ENCODE measurements at places on chromosomes 12 and 14.

- H3K4me1 ChIP-seq, result no peaks in the 10 kb centered on the region
- H3K36me3 ChIP-seq, result no peaks in the 10 kb centered on the region
- H3K27ac ChIP-seq, result no peak overlapping the region
- no peak overlapping the region for H3K4me3 ChIP-seq
These were observed 162.4 kb upstream of the FSCB start for GRCh38 chr14:44669496-44669895.

GRCh38 chr14:50270932-50271331, 39.6 kb upstream of the SOS2 start:
- H3K4me1 ChIP-seq, result no peaks in the 10 kb centered on the region
- H3K27me3 ChIP-seq, result no peaks in the 10 kb centered on the region
- no peak overlapping the region for H3K4me3 ChIP-seq
- DNase-seq, result no peak

GRCh38 chr12:83656004-83656403, 969.3 kb downstream of the TMTC2 start:
- no peaks in the 10 kb centered on the region for H3K4me1 ChIP-seq
- no peaks in the 10 kb centered on the region for H3K36me3 ChIP-seq
- no peak overlapping the region for H3K4me3 ChIP-seq
- no peak overlapping the region for H3K27ac ChIP-seq
- H3K27me3 ChIP-seq, result no peaks in the 10 kb centered on the region

- no peak overlapping the region for H3K27ac ChIP-seq
- H3K4me3 ChIP-seq, result no peak overlapping the region
- H3K27me3 ChIP-seq, result no peaks in the 10 kb centered on the region
- DNase-seq, result no peak
These were observed 154.3 kb upstream of the CCND2 start for GRCh38 chr12:4119157-4119761.

- H3K4me1 ChIP-seq, result no peaks in the 10 kb centered on the region
- H3K27me3 ChIP-seq, result no peaks in the 10 kb centered on the region
- DNase-seq, result no peak
- no peak overlapping the region for H3K4me3 ChIP-seq
- H3K36me3 ChIP-seq, result no peaks in the 10 kb centered on the region
These were observed 21.9 kb downstream of the DHRS2 start for GRCh38 chr14:23657959-23658470.

DNA sequence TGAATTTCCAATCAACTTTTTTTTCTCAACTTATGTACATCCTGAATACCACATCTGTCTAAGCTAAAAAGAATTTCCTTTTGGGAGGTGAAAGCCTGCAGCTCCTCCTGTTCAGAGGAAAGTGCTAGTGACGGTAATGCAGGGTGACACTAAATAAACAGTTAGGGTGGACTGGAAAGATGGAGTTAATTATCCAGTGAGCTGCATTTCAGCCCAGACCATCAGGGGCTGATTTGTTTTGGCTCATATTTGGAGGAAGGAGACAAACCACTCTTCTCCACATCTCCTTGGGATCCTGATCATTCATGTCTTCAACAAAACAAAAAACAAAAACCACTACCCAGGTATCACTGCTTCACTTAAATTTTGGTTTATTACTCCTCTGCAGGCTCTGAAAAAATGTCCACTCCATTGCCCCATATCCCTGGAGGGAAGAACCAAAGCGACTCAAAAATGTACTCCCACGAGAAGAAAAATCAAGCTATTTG, 5.1 kb upstream of the SIX1 start:
- peaks cover 50% of the 10 kb centered on the region for H3K27me3 ChIP-seq
- peaks cover 21% of the 10 kb centered on the region for H3K4me1 ChIP-seq
- no peak overlapping the region for H3K27ac ChIP-seq
- H3K36me3 ChIP-seq, result no peaks in the 10 kb centered on the region
- no peak overlapping the region for H3K4me3 ChIP-seq

GRCh38 chr12:49730568-49731101, 10.7 kb upstream of the TMBIM6 start:
- H3K4me1 ChIP-seq, result no peaks in the 10 kb centered on the region
- no peaks in the 10 kb centered on the region for H3K27me3 ChIP-seq
- no peak overlapping the region for H3K27ac ChIP-seq
- H3K4me3 ChIP-seq, result no peak overlapping the region
- no peaks in the 10 kb centered on the region for H3K36me3 ChIP-seq

DNA sequence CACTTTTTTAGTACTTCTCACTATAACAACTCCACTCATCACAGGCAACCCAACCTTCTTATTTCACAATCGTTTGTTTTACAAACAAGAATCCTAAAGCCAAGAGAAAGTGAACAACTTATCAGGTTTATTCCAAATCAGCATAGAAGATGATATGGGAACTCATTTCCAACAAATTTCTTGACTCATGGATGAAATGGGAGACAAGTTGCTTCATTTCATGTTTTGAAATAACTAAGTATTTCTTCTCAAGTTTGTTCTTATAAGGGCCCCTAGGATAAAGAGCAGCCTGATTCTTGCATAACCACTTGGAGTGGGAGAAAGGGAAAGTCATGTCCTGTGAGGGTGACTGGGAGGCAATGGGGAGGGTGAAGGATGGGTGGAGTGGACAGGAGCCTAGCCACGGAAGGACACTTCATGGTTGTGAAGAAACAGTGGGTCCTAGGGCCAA, 168.3 kb downstream of the DUSP6 start:
- no peak overlapping the region for H3K4me3 ChIP-seq
- no peaks in the 10 kb centered on the region for H3K4me1 ChIP-seq
- no peak for DNase-seq
- H3K36me3 ChIP-seq, result no peaks in the 10 kb centered on the region
- H3K27me3 ChIP-seq, result no peaks in the 10 kb centered on the region
- no peak overlapping the region for H3K27ac ChIP-seq

GRCh38 chr14:83164016-83164415, 1630.4 kb upstream of the SEL1L start:
- no peak overlapping the region for H3K4me3 ChIP-seq
- no peak overlapping the region for H3K27ac ChIP-seq
- no peaks in the 10 kb centered on the region for H3K36me3 ChIP-seq
- H3K27me3 ChIP-seq, result no peaks in the 10 kb centered on the region
- H3K4me1 ChIP-seq, result no peaks in the 10 kb centered on the region
- no peak for DNase-seq

DNA sequence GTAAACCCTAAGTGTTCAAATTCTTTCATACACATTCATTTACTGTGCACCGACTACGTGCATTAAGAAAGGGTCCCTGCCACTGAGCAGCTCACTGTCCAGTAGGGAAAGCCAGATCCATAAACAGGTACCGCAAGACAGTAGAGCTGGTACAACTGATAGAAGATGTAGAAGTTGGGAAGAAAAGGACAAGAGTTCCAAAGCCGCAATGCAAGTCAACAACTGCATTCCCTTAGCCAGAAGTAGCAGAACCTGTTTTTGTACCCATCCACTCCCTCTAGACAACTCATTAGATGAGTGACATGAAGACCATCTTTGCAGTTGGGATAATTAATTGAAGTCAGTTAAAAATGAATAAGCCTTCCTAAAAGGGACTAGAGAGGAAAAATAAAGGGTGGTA, 1.3 kb downstream of the SENP1 start:
- peaks cover 20% of the 10 kb centered on the region for H3K4me1 ChIP-seq
- peak overlapping the region; percentile 87 for H3K4me3 ChIP-seq
- no peaks in the 10 kb centered on the region for H3K36me3 ChIP-seq
- no peaks in the 10 kb centered on the region for H3K27me3 ChIP-seq
- no peak for DNase-seq
- peak overlapping the region; percentile 98 for H3K27ac ChIP-seq

DNA sequence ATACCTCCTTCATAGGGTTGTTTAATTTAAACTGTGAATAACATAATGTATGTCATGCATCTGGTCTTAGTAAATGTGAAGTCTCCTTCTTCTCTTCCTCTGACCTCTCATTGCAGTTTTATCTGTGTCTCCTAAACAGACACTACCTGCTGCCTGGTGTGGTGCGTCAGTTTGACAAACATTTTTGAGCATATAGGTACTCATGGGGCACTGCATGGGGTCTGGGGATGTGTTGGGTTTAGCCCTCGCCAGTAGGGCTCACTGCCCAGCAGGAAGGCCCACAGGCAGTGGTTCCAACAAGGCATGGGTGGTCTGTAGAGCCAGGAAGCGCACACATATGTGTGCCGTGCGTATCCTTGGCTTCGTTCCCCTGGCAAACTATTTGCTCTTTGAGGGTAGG, 3.0 kb upstream of the CEBPE start:
- H3K4me1 ChIP-seq, result peaks cover 44% of the 10 kb centered on the region
- no peak for DNase-seq
- no peak overlapping the region for H3K27ac ChIP-seq
- H3K27me3 ChIP-seq, result no peaks in the 10 kb centered on the region
- H3K36me3 ChIP-seq, result no peaks in the 10 kb centered on the region
- H3K4me3 ChIP-seq, result no peak overlapping the region

- no peaks in the 10 kb centered on the region for H3K4me1 ChIP-seq
- no peak overlapping the region for H3K27ac ChIP-seq
- no peak overlapping the region for H3K4me3 ChIP-seq
- DNase-seq, result no peak
- H3K27me3 ChIP-seq, result no peaks in the 10 kb centered on the region
These were observed 291.3 kb upstream of the ATP2B1 start for GRCh38 chr12:89999699-90000505.

GRCh38 chr14:96925422-96925821, 128.2 kb downstream of the VRK1 start:
- no peak overlapping the region for H3K4me3 ChIP-seq
- H3K27me3 ChIP-seq, result no peaks in the 10 kb centered on the region
- DNase-seq, result no peak
- no peaks in the 10 kb centered on the region for H3K36me3 ChIP-seq
- no peaks in the 10 kb centered on the region for H3K4me1 ChIP-seq
- H3K27ac ChIP-seq, result no peak overlapping the region

DNA sequence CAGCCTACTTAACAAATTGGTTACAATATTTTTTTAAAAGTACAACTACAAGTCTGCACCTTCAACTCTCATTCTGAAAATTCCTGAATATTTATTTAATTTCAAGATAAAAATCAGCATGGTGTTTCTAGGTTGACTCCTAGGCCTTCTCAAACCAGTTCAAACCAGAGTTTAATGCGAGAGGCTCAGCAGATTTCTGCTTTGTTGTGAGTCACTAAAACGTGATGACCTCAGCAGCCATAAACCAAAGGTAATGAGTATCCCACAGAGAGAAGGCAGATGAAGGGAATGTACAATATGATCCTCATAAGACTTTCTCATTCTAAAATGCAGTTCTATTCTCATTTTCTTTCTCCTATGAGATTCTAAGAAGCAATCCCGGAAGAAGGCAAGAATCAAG, 1.5 kb downstream of the PRDM4 start:
- H3K4me3 ChIP-seq, result peak overlapping the region; percentile 71
- peaks cover 24% of the 10 kb centered on the region for H3K4me1 ChIP-seq
- H3K36me3 ChIP-seq, result peaks cover 34% of the 10 kb centered on the region
- no peaks in the 10 kb centered on the region for H3K27me3 ChIP-seq
- H3K27ac ChIP-seq, result no peak overlapping the region

Data from effector memory CD4-positive, alpha-beta T cell (primary cell).